ENCODE measurements at places on chromosomes 11 and 22. TPM values are rescaled to one million over a fixed set of nuclear protein-coding genes. Genes with fewer than 3 reads are reported as not detected.

The IGSF22 gene
- total RNA-seq, result 0.44 TPM

The ZC3H12C gene
- total RNA-seq, result 20.3 TPM

The RPL3 gene
- 2,331 TPM for total RNA-seq

The TMPRSS13 gene
- total RNA-seq, result not detected

The APOL5 gene
- not detected for total RNA-seq

The SCGB1A1 gene
- not detected for total RNA-seq

The FOSL1 gene
- total RNA-seq, result 1.4 TPM

The P2RY2 gene
- total RNA-seq, result 4.5 TPM

The UBE4A gene
- total RNA-seq, result 48.5 TPM

The TRPC6 gene
- total RNA-seq, result 1.3 TPM

The FZD4 gene
- 82.8 TPM for total RNA-seq

The SHANK3 gene
- total RNA-seq, result 10.3 TPM

The TNNI2 gene
- total RNA-seq, result not detected

The OR52I2 gene
- total RNA-seq, result not detected

The SERHL2 gene
- total RNA-seq, result 12.6 TPM
